ENCODE measurements at places on chromosomes 3 and 15.

DNA sequence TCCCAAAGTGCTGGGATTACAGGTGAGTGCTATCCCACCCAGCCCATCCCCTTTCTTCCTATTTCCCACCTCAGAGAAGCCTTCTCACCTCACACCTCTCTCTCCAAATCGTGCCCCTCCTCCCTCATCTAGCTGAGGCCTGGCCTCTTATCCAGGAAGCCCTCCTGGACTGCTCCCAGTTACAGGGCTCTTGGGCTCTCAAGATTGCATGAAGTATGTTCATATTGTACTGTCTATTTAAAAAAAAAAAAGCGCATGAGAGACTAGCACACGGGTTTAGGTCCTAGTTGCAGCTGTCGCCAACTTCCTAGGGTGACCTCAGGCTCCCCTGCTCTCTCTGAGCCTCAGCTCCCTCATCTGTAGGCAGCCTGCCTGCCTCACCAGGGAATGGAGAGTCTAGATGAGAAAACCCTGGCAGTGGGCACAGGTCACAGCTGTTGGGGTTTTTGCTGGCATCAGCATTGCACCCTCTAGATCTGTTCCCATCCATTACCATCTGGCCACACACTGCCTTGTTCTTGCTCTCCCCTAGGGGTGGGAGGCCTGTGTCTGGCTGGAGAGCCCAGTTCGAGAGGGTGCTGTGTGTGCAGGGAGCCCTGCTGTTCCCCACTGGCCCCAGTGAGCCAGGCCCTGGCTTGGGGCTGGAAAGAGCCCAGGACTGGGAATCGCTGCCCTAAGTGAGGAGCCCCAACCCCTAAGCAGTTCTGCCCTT lies 24.2 kb upstream of the C15orf39 start:
- no peak for DNase-seq

DNA sequence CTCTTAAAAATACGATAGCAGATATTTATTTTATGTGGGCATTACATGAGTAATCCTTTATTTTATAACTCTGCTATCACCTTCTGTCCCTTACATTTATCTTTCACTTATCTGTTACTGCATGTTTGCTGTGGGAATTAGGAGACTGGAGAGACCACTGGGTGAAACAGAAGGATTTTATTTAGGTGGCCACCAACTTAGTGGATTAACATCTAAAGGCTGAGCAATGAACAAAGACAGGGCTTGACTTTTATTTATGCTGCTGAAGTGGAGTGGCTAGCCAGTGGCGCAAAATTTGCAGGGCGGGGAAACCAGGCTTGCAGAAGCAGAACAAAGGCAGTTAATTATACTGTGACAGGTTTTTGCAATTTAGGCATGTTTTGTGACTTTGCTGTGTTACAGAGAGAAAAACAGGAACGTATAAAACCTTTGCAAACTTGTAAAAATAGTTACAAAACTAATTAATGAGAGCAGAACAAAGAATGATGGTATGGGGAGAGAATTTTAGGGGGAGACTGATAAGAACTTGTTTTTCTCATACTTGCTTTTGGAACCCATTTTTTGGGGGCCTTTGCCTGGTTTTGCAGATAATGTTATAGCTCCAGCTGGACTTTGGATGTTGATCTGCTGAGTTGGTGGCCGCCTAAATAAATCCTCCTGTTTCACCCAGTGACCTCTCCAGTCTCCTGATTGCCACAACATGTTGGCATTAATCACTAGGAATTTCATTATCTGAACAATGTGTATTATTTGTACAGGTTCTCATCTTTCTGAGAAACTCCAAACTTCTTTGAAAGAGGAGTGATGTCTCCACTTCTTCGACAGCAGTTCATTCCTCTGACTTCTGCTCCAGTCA lies 18.0 kb downstream of the KLHL24 start:
- DNase-seq, result no peak

DNA sequence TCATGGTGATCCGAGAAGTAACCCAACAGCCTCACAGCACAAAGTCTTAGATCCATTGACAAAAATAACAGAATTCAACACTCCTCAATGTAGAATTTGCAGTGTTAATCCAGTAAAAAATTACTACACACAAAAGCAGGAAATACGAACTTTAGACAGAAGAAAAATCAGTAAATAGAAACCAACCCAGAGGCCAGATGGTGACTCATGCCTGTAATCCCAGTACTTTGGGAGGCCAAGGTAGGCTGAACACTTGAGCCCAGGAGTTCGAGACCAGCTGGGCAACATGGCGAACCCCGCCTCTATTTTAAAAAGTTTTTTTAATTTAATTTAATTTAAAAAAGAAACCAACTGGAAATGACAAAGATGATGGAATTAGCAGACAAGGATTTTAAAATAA lies 36.1 kb downstream of the SELENOT start:
- DNase-seq, result no peak

DNA sequence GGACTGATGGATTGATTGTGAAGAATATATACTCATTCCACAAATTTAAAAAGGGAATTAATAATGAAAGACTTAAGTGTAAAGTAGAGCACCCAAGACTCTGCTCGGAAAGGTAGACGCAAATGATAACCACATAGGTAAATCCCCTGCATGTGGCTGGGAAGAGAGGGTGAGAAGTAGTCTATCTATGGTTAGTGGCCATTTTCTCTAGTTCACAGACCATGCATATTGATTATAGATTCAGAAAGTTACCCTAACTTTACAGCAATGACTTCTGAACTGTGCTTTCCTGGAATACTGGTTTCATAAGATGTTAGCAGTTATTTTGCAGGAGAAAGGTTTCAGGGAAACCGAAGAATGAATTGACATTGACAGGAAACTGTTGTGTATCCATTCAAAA lies 51.7 kb downstream of the CASR start:
- DNase-seq, result no peak

DNA sequence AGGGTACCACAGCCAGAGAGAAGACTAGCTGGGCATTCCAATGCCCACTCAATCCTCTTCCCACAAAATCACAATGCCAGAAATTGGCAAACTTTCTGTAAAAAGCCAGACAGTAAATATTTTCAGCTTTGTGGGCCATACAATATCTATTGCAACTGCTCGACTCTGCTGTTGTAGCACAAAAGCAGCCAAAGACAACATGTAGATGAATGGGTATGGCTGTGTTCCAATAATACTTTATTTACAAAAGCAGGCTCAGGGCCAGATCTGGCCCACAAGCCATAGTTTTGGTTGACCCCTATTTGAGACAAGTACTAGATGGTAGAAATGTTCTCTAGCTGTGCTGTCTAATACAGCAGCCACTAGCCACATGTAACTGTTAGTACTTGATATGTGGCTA lies 330.9 kb downstream of the ERC2 start:
- DNase-seq, result no peak

- DNase-seq, result no peak
These were observed 354.0 kb upstream of the ROBO2 start for GRCh38 chr3:76685858-76686257.

DNA sequence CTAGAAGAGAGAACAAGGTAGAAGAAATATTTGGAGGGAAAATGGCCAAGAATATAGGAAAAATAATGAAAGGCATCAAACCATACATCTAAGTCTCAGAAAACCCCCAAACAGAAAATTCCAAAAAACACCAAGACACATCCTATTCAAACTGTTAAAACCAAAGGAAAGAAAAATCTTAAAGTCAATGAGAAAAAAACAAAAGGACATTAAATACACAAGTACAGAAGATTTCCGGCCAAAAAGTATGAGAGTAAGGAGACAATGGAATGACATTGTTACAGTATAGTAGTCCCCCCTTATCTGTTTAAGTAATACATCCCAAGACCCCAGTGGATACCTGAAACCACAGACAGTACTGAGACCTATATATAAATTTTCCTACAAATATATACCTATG lies 18.8 kb downstream of the CLASP2 start:
- no peak for DNase-seq

DNA sequence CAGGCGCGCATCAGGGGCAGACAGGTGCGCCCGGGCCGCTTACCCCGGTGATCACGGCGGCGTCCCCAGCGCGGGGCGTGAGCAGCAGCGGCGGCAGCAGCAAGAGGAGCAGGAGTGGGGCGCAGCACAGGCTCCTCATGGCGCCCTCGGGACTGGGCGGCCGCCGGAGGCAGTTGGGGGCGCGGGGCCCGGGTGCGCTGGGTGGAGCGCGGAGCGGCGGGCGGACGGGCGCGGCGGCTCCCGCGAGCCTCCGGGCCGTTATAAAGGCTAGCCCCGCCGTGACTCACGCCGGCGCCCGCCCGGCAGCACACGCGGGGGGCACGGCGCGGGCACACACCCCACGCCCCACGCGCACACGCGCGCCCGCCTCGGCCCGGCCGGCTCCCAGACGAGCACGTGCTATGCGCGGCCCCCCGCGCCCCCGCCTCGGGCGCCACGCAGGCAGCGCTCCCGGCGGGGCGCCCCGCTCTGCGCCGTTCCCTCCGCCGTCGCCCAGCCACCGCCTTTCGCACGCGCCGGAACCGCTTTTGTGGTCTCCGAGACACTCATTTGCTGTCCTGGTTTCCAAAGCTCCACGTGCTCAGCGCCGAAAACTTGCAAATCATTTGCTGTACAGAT lies at the start of gene PROK2:
TSS of gene PROK2 (minus strand) at position 235 of the 618 bp plus-strand sequence. CDS start at position 139, 96 bp downstream.
- DNase-seq, result no peak

- DNase-seq, result no peak
These were observed 528 bp downstream of the LPCAT4 start for GRCh38 chr15:34366271-34367065.

DNA sequence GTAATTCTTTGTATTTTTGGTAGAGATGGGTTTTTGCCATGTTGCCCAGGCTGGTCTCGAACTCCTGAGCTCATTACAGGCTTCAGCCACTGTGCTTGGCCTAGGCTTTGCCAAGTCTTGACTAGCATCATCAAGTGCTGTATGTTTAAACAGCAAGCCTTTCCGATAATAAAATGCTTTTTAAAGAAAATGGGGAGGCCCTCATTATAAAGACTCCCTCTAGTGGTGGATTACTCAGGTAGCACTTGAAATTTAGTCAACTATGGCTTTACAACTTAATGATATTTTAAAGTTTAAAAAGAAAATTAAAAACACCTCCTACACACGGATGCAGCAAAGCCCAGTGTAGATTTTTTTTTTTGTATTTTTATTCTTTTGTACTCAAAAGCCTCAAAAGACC lies 213.6 kb downstream of the GAP43 start:
- no peak for DNase-seq

GRCh38 chr3:127307916-127308315 lies 20.1 kb upstream of the PRR20G start:
- no peak for DNase-seq
